ENCODE measurements at places on chromosomes 12 and 14. TPM values are rescaled to one million over a fixed set of nuclear protein-coding genes. Genes with fewer than 3 reads are reported as not detected.

DNA sequence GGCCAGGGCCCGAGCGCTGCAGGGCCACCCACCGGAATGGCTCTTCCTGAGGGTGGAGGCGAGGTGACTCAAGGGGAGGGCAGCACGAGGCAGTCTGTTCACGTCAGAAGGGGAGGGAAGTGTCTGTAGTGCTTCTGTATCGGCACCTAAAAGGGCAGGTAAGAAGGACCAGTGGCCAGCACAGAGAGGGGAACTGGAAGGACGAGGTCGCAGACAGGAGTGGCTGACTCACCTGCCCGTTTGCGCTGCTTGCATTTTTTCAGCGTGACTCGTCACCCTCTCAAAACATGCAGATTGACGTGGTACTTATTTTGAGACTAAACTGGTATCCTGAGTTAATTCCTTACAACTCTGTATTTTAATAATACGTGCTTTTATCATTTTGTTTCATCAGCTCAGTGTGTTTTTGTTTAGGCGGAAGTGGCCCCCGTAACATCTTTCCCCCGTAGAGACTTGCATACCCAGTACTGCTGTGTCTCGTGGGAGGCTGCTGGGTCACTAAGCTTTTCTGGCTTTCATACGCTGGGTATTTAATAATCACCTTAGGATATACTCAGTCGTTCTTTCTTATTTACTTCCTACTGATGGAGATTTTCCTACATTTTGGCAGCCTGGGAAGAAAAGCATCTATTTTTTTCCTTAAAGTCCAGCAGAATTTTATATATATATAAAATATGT, 26.4 kb downstream of the SFSWAP start:
- no peak for DNase-seq

- DNase-seq = peak; percentile 50
Observed at GRCh38 chr14:105060751-105061427, 4.3 kb downstream of the GPR132 start.

DNA sequence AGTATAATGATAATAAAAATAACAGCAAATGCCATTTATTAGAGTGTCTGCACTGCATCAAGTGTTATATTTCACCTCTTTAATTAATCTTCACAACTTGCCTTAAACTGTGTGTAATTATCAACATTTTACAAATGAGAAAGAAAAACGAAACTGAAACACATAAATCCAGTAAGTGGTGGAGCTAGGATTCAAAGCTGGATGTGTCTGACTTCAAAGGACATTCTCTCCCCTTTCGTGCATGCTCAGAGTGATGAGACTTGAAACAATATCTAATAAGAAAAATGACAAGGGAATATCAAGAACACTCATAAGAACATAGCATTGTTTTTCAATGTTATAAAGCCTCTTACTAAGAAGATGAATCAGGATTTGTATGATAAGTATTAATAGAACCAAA, 78.8 kb downstream of the DUSP6 start:
- DNase-seq = no peak

DNA sequence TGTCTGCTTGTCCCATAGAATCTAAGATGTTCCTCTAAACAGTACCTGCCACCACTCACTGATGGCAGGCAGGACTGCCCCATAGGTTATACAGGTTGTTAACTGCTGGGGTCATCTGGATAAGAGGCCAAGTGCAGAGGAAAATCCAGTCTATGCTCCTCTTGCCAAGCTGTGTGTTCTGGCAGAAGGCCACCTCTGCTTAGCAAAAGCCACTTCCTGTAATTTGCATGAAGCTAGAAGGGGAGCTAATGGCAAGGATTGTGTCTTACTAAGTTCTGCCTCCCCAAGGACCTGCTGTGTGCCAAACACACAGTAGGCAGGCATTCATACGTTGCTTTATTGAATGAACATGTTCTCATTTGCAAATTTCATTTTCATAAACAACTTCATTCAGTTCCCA, 445.4 kb downstream of the BCL11B start:
- DNase-seq = no peak

DNA sequence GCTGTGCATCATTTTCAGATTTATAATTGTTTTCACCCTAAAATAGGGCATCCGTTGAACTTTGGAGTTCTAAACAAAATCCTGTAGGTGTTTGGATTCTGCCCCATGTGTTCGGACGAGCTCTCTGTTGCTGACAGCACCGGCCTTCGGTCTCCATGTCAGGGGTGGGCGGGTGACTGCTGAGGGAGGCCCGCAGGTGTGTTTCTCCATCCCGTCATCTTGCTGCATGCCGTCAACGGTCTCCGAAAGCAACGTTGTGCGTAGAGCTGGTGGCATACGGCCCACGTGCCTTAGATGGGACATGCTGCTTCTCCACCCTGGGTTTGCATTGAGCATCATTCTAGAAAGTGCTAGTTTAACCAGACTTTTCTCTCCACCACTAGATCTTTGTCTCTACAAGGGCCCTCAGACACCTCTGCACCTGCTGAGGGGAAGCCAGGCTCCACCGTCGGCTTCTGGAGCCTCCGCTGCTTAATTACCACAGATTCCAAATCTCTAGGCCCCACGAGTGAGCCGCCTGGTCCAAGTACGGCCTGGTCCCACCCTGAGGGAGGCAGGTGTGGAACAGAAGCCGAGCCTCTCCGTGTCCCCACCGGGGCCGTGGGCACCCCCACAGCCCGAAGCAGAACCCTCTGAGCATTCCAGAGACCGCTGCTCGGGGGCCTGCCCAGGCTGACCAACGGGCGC, 15.7 kb upstream of the AMN start:
- no peak for DNase-seq

DNA sequence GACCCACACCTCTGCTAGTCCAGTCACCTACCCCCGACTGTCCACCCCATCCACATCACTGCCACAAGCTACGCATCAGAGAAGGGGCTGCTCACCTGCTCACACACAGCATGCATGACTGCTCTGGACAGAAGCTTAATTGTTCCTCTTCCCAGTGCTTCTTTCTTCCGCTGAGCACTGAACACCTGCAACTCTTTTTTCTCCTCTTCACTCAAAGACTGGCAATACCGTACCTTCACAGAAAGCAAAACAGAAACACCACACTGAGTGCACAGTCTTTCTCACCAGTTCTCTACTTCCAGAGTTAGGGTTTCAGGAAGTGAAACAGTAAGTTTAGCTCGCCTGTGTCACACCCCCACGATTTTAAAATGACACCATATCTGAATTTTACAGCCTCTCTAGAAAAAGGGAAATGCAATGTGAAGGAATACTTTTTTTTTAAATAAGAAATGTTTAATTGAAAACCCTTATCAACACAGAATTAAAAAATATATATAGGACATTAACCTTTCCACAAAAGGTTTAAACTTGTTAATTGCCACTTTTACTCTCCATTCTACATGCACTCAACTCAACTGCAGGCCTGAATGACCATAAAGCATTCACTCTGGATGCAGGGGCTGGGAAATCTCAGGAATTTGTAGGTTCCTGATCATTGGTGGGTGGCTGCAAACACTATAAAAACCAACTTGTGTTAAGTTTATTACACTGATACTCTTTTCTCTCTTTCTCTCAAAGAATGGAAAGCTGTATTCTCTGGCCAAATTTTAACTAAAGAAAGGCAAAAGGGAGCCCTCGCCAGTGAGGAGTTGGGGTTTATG, 120.0 kb downstream of the PRICKLE1 start:
- no peak for DNase-seq

- DNase-seq = no peak
Observed at GRCh38 chr12:120126635-120127005, 10.1 kb upstream of the RAB35 start.

GRCh38 chr12:109613649-109614455, 40.3 kb downstream of the MVK start:
- no peak for DNase-seq

DNA sequence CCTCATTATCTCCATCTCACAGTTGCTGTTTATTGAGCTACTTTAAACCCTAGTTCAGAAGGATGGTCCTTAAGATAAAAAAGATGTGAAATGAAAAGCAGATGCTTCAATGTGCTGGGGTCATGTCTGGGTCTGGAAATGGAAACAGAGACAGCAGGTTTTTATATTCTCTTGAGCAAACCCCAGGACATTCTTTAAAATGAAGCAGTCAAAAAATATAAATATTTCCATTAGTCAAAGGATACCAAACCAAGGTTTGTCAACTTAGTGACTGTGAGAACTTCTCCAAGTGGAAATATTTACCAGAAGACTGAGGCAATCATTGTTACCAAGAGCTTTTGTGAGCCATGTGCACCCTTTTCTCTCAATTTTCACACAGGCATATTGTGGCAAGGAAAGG, 102.5 kb upstream of the DIO2 start:
- no peak for DNase-seq

- peak; percentile 66 for DNase-seq
Observed at GRCh38 chr12:103930787-103931735, 851 bp downstream of the HSP90B1 start.

DNA sequence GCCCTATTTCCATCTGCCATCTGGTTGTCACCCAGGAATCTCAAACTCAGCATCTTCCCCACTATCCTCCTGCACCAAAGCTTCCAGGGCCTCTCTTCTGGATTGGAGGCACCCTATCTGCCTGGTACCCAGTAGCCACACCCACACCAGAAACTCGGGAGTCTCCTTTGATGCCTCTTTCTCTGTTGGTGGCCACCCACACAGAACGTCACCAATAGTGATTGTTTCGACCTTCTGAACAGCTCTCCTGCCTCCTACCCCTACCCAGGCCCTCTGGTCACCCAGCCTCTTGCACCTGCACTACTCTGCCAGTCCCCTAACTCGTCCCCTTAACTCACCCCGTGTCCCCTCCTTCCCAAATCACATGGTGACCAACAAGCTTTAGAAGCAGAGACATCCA, 95.0 kb downstream of the IRF2BPL start:
- no peak for DNase-seq

DNA sequence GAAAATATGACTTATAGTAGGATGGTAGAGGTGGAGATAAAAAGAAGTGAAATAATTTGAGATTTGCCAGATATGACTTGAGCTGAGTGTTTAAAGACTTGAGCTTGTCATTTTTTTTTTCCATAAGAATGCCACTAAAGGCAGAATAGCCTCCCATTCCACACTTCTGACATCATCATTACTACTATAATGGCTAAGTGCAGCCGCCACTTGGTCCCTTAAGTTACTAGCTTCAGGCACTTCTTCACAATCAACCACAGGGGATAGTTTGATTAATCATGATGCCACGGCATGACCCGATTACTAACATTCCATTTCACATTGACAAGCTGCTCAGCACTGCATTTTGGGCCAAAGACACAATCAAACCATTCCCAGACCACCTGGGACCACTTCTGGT, 127.9 kb downstream of the EFCAB11 start:
- DNase-seq = no peak

- no peak for DNase-seq
Observed at GRCh38 chr14:69354383-69355153, 43.5 kb downstream of the ERH start.

Gene PTPRQ
- total RNA-seq = 0.07 TPM

Gene TEX52
- not detected for total RNA-seq

Gene SYNDIG1L
- total RNA-seq = not detected

Gene DRAM1
- total RNA-seq = 7.5 TPM

Gene HOXC4
- total RNA-seq = not detected

Gene TSHR
- total RNA-seq = not detected

All from heart left ventricle (tissue), 16 donors.